Hepatic stellate cell (primary cell): ENCODE measurements at places on chromosomes 11 and 22.

DNA sequence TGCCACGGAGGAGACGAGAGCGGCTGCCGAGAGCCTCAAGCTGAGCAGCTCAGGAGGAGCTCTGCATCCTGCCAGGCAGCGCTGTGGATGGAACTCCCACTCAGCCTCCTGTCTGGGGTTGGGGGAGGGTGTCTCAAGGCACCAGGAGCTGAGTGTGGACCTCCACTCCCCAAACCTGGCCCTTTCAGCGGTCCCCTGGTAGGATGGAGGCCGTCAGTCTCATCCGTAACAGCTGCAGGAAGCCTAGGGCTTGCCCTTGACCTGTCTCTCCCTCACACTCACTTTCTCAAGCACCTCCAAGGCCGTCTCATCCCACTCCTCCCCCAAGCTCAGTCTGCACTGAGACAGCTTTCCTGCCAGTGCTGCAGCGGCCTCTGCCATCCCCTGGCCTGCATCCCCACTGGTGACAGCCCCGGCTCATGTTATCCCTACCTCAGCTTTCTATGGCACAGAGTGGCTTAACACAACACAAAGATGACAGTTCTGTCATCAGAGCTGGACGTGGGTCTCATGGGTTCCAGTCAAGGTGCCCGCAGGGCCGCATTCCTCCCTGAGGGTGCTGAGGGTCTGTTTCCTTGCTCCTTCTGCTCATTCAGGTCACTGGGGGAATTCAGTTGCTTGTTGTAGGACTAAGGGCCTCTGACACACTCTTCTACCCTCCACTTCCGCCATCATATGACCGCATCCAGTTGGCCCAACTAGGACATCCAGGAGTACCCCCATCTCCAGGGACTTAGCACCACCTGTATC is 341.9 kb upstream of the B3GAT1 start:
- no peak for DNase-seq

DNA sequence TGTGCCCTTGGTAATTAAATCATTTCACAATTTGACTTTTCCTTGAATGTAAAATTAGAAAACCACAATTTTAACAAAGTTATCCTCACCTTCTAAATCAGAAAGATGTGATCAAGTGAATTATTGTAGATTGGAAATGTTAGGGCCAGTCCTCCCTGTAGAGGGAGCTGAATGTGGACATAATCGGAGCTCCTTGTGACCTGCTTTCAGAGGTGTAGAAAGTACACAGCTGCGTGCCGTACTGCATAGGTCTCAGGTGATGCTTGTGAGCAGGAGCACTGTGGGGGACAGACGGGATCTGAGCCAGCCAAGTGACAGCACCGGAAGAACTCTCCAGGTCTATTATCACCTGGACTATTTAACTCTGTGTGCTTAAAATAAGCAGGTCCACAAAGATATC is 338.0 kb downstream of the AASDHPPT start:
- no peak for DNase-seq

- peak; percentile 97 for DNase-seq
These were observed 2.4 kb upstream of the LRP4 start for GRCh38 chr11:46920755-46921154.

- DNase-seq, result no peak
These were observed 23.4 kb upstream of the GRAMD4 start for GRCh38 chr22:46596819-46597218.

- peak; percentile 31 for DNase-seq
These were observed 7.4 kb downstream of the CNTF start for GRCh38 chr11:58629857-58630256.

DNA sequence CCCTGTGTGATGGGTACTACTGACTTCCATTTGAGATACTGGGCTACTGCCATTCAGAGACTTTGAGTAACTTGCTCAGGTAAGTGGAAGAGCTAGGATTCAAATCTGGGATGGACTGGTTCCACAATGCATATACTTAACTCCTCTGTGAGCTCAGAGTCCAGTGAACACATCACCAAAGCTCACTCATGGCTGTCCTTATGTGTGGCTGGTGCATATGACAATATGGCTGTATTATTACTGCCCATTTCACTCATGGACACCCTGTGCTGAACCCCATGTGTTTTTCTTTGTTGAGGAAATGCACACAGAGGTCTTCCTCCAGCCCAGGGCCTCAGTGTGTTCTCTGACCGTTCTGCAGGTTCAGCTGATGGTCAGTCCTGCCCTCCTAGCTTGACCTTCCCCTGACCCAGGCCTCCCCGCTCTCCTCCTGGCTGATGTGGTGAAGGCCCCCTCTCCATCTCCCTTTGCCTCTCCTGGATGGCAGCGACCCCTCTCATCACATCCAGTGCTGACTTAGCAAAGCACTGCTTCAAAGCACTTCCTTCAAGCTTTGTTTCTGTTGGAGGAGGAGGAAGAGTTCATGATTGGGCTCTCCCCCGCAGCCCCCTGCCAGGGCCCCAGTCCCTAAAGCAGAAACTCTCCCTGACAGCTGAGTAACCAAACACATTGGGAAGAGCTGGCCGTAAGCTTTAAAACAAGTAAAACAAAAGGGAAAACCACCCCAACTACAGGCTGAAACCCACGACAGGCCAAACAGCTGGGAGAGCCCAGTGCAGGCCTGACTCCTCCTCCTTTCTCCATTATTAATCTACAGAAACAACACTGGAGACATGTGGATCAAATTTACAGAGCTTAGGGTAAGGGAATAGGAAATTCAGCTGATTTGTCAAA is 101.2 kb downstream of the NAT10 start:
- no peak for DNase-seq

GRCh38 chr22:33886696-33887095 is 33.6 kb downstream of the LARGE1 start:
- DNase-seq, result no peak
